HT1080 (cell line): ENCODE measurements at places on chromosomes 3 and 15. TPM values are rescaled to one million over a fixed set of nuclear protein-coding genes. Genes with fewer than 3 reads are reported as not detected.

- DNase-seq: peak; percentile 67
Measured at GRCh38 chr3:12708584-12709192, 44.8 kb upstream of the RAF1 start.

- DNase-seq: no peak
Measured at GRCh38 chr3:153693207-153693606, 428.0 kb upstream of the ARHGEF26 start.

- DNase-seq: no peak
Measured at GRCh38 chr15:70244978-70245542, 147.3 kb upstream of the TLE3 start.

DNA sequence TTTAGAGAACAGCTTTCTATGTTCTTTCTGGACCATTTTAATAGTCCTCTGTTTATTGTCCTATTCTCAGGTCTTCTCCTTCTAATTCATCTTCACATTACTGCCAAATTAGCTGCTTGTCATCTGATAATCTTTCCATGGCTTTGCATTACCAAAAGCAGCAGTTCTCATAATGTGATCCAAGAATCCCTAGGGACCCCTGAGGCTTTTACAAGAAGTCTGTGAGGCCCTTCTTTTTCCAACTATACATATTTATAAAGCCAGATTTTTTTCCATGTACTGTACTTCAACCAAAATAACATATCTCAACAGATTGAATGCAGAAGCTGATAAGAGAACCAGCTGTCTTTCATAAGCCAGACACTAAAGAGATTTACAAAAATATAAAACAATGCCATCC lies 162.5 kb upstream of the BFSP2 start:
- no peak for DNase-seq

GRCh38 chr3:180617049-180617448 lies 15.1 kb downstream of the TTC14 start:
- DNase-seq: peak; percentile 15

DNA sequence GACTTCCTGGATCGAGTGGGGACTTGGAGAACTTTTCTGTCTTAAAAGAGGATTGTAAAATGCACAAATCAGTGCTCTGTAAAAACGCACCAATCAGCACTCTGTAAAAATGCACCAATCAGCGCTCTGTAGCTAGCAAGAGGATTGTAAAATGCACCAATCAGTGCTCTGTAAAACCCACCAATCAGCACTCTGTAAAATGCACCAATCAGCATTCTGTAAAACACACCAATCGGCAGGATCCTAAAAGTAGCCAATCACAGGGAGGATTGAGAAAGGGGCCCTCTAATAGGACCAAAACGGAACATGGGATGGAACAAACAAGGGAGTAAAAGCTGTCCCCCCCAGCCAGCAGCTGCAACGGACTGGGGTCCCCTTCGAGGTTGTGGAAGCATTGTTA lies 587.4 kb upstream of the ALCAM start:
- DNase-seq: no peak

GRCh38 chr3:44442596-44443309 lies 34.7 kb downstream of the ZNF445 start:
- DNase-seq: no peak

- no peak for DNase-seq
Measured at GRCh38 chr3:174767853-174768382, 91.2 kb upstream of the NAALADL2 start.

DNA sequence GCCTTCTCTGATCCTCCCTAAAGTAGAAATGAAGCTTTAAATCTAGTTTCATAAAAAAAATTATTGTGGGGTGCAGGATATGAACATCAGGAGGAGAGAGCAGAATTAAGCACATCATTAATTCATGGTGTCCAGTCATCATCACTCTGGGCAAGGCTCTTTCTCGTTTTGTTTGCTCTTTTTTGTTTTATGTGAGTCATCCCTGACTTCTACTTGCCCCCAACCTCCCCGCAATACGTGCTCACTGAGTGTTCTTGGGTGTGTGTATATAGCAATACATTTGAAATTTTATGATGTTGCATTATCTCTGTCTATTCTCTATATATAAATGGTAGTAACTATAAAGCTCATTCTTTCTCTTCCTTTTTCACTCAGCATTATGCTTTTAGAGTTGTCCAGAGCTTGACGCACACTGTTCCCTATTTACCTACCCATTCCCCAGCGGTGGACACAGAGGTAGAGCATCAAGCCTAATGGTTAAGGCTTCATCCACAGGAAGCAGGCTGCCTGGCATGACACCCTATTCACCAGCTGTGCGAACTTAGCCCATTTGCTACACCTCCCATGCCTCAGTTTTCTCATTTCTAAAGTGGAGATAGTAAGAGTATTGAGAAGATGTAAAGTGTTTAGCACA lies 72.3 kb downstream of the CD200R1L start:
- DNase-seq: peak; percentile 93

GRCh38 chr3:23748398-23749110 lies 57.2 kb upstream of the UBE2E1 start:
- no peak for DNase-seq

- DNase-seq: no peak
Measured at GRCh38 chr3:123636431-123636841, 51.6 kb upstream of the HACD2 start.

DNA sequence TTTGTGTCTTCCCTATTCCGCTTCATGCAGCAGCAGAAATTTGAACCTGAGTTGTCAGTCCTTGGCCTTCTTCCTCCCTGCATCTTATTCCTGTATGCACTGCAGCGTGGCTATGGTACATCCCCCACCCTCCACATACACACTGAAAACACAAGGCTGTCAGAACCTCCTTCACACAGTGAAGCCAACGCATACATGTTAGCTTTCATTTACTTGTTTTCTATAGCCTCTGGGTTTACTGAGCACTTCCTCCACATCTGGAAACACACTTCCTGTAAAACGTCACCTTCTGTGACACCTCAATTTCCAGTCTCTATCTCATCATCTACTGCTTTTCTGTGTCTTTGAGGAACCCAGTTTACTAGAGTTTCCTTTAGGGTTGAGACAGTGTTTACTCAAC lies 47.0 kb downstream of the SUSD5 start:
- no peak for DNase-seq

The CYP8B1 gene
- not detected in 2 replicates for total RNA-seq

The LEKR1 gene
- total RNA-seq: 0.20 TPM in 1 of 2 replicates, not detected in the other

The COL6A5 gene
- 0.17 and 0.26 TPM in 2 replicates for total RNA-seq

The KLHL40 gene
- total RNA-seq: not detected in 2 replicates

The RSRC1 gene
- total RNA-seq: 41.1 and 48.3 TPM in 2 replicates

The PRRT3 gene
- total RNA-seq: 1.0 and 1.3 TPM in 2 replicates

The DLEC1 gene
- total RNA-seq: not detected in 2 replicates

The LRRK1 gene
- 9.9 and 12.4 TPM in 2 replicates for total RNA-seq
